T-cell (primary cell): ENCODE measurements at places on chromosomes 3 and 15. TPM values are rescaled to one million over a fixed set of nuclear protein-coding genes. Genes with fewer than 3 reads are reported as not detected.

Gene CGNL1
- total RNA-seq, result not detected

DNA sequence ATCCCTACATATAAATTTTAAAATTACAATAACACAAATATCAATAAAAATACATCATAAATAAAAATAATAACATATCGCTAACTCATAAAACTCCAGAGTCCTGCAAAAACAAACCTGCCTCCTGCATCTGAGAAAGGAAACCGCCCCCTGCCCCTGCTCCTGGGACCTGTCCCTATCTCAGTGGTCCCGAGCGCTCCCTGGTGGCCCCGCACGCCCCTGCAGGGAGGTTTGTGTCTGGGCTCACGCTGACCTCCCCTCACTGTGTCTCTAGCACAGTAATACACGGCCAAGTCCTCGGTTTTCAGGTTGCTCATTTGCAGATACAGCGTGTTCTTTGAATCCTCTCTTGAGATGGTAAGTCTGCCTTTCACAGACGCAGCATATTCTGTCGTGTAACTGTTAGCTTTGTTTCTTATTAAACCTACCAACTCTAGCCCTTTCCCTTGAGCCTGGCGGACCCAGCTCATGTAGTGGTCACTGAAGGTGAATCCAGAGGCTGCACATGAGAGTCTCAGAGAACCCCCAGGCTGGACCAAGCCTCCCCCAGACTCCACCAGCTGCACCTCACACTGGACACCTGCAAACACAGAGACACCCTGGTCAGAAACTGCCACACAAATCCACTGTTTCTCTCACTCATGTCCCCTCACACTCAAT is 554.1 kb downstream of the GOLGA6L6 start:
- no peaks in the 10 kb centered on the region for H3K4me1 ChIP-seq
- H3K27ac ChIP-seq, result no peak overlapping the region
- no peak for DNase-seq
- H3K36me3 ChIP-seq, result no peaks in the 10 kb centered on the region
- no peak overlapping the region for H3K4me3 ChIP-seq
- H3K27me3 ChIP-seq, result no peaks in the 10 kb centered on the region

Gene TRIM71
- total RNA-seq, result 0.32 TPM

Gene LINGO1
- 0.19 TPM for total RNA-seq

Gene TTLL3
- 94.9 TPM for total RNA-seq

Gene CFAP92
- 0.26 TPM for total RNA-seq

- H3K36me3 ChIP-seq, result no peaks in the 10 kb centered on the region
- H3K4me1 ChIP-seq, result no peaks in the 10 kb centered on the region
- no peaks in the 10 kb centered on the region for H3K27me3 ChIP-seq
- H3K27ac ChIP-seq, result no peak overlapping the region
- no peak overlapping the region for H3K4me3 ChIP-seq
- no peak for DNase-seq
These were observed 424.6 kb upstream of the SEMA6D start for GRCh38 chr15:47292638-47293190.

DNA sequence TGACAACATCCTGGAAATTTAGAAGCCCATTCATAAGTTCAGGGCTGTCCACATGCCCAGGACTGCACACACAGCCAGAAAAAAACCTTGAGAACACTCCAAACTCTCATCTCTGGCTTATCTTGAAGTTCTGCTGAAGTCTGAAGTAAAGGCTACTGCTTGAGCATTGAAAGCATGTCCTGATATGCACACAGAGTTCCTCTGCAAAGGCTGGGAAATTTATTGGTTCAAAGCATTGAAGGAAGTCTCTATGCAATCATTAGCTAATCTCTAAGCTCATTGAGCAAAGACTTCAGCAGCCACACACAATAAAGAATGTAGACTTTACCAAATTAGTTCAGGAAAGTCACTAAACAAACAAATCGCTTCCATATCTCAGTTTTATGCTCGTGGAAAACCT is 162.0 kb upstream of the STT3B start:
- H3K27me3 ChIP-seq, result no peaks in the 10 kb centered on the region
- H3K27ac ChIP-seq, result no peak overlapping the region
- H3K4me1 ChIP-seq, result no peaks in the 10 kb centered on the region

DNA sequence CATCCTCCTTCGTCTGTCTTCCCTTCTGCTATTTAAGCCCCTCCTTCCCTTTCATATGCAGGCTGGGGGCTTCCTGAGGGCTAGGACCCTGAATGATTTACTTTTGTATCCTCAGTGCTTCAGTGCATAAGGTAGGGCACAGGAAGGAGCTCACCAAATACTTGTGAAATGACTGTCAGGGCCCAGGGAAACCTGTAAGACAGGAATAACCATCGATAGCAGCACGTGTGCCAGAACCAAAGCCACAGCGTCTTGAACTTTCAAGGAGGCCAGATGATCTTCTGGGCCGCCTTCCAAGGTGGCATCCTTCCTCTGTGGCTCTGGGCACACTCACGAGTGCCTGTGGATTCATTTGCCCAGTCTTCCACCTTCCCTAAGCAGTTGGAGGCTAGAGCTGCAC is 3.9 kb downstream of the TMED3 start:
- peaks cover 8% of the 10 kb centered on the region for H3K4me1 ChIP-seq
- H3K36me3 ChIP-seq, result peaks cover 8% of the 10 kb centered on the region
- H3K27ac ChIP-seq, result no peak overlapping the region
- H3K4me3 ChIP-seq, result no peak overlapping the region
- DNase-seq, result no peak
- H3K27me3 ChIP-seq, result no peaks in the 10 kb centered on the region

- peaks cover 2% of the 10 kb centered on the region for H3K27me3 ChIP-seq
- no peaks in the 10 kb centered on the region for H3K36me3 ChIP-seq
- H3K27ac ChIP-seq, result no peak overlapping the region
- H3K4me3 ChIP-seq, result no peak overlapping the region
- no peak for DNase-seq
- no peaks in the 10 kb centered on the region for H3K4me1 ChIP-seq
These were observed 51.6 kb upstream of the NR2E3 start for GRCh38 chr15:71758711-71759110.

GRCh38 chr15:73575636-73576247 is 57.4 kb downstream of the NPTN start:
- no peak for DNase-seq
- H3K4me3 ChIP-seq, result no peak overlapping the region

DNA sequence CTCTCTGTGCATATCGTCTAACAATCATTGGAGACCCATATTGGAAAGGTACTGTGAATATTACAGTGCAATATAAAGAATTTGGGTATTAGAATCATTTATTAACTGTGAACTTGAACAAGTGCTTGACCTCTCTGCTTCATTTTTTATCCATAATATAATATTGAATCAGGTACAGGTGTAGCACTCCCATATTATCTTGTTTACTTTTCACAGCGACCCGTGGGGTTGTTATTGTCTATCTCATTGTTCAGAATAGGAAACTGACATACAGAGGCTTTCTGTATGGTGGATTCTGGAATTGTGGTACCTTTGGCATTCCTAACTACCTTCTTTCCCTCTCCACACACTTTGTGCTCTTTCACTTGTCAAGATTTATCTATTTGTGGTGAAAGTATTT is 17.8 kb downstream of the SNRK start:
- H3K4me1 ChIP-seq, result peaks cover 58% of the 10 kb centered on the region
- no peaks in the 10 kb centered on the region for H3K27me3 ChIP-seq
- H3K27ac ChIP-seq, result peak overlapping the region; percentile 8
- H3K36me3 ChIP-seq, result peaks cover 39% of the 10 kb centered on the region

DNA sequence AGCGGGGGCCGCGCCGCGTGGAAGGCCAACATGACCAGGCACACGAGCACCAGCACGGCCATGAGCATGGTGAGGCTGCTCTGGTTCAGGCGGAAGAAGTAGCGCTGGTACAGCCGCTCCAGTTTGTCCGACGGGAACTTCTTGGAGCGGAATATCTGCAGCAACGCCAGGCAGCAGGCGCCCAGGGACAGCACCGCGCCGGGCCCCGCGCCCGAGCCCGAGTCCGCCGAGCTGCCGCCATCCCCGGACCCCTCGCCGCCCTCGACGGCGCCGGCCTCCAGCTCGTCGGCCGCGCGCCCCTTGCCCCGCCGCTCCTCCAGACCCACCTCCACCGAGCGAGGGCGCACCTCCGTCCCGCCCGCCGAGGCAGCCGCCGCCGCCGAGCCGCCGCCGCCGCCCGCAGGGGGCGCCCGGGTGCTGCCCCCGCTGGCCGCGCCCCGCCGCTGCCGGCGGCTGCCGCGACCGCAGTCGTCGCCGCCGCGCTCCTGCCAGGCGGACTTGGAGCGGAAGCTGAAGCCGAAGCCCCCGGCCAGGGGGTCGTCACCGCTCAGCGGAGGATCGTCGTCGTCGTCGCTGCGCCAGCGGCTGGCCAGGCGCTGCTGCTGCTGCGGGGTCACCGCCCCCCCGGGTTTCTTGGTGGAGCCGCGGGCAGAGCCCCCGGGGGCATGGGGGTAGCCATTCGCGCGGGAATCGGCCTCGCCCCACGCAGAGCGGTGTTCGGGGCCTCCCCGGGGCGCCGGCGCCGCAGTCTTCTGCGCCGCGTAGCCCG is 957 bp downstream of the ADCY5 start:
- H3K4me1 ChIP-seq, result no peaks in the 10 kb centered on the region
- no peaks in the 10 kb centered on the region for H3K36me3 ChIP-seq
- no peak overlapping the region for H3K27ac ChIP-seq
- no peak for DNase-seq

- no peaks in the 10 kb centered on the region for H3K36me3 ChIP-seq
- DNase-seq, result peak; percentile 37
- peaks cover 15% of the 10 kb centered on the region for H3K4me1 ChIP-seq
- H3K4me3 ChIP-seq, result no peak overlapping the region
- H3K27ac ChIP-seq, result peak overlapping the region; percentile 43
These were observed 11.3 kb upstream of the C3orf52 start for GRCh38 chr3:112074616-112075497.

- no peak overlapping the region for H3K27ac ChIP-seq
- H3K27me3 ChIP-seq, result peaks cover 3% of the 10 kb centered on the region
These were observed 98.2 kb downstream of the TJP1 start for GRCh38 chr15:29724026-29724425.

Gene C3orf49
- total RNA-seq, result not detected

GRCh38 chr3:140950863-140951262 is 9.2 kb downstream of the SLC25A36 start:
- H3K4me3 ChIP-seq, result no peak overlapping the region
- H3K4me1 ChIP-seq, result no peaks in the 10 kb centered on the region
- no peaks in the 10 kb centered on the region for H3K36me3 ChIP-seq
- no peaks in the 10 kb centered on the region for H3K27me3 ChIP-seq
- no peak overlapping the region for H3K27ac ChIP-seq

GRCh38 chr3:98272126-98272525 is 8.1 kb downstream of the OR5H6 start:
- H3K4me1 ChIP-seq, result no peaks in the 10 kb centered on the region
- no peak overlapping the region for H3K27ac ChIP-seq
- no peak overlapping the region for H3K4me3 ChIP-seq
- H3K36me3 ChIP-seq, result no peaks in the 10 kb centered on the region
- no peak for DNase-seq

DNA sequence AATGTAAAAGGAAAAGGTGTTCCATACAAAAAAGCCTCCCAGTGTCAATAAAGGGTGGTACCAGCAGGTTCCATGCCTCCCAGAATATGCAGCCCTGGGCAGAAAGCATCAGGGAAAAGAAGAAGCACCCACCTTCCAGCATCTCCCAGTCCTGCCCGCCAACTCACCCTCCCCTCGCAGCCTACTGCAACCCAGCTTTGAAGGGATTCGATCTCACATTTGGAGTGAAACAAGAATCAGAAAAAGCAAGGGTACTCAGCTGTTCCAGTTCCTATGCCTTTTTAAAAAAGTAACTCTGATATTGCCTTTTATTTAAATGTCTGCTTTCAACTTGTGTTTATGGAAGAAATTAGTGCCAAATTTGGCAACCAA is 166.9 kb downstream of the ADAMTS17 start:
- no peak for DNase-seq
- no peaks in the 10 kb centered on the region for H3K36me3 ChIP-seq
- no peaks in the 10 kb centered on the region for H3K4me1 ChIP-seq
- no peak overlapping the region for H3K4me3 ChIP-seq
- H3K27ac ChIP-seq, result no peak overlapping the region
- no peaks in the 10 kb centered on the region for H3K27me3 ChIP-seq

DNA sequence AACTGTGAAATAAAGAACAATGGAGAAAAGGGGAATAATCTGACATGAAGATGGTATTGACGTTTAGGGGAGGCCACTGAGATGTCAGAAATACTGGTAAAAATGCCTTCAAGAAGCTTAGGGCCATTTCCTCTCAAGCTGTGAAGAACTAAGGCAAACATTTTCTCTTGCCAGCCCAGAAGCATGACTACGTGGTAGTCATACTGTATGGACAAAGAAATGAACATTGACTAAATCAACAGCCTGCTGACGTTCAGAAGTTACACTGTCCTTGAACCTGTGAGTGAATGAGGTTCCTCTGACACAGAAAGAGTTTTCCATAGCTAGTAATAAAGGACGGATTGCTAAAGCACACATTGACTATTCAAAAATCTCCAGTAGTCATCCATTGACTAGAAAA is 121.0 kb downstream of the P3H2 start:
- DNase-seq, result no peak
- no peaks in the 10 kb centered on the region for H3K36me3 ChIP-seq
- H3K27me3 ChIP-seq, result peaks cover 3% of the 10 kb centered on the region
- no peak overlapping the region for H3K4me3 ChIP-seq
- H3K27ac ChIP-seq, result no peak overlapping the region
- H3K4me1 ChIP-seq, result no peaks in the 10 kb centered on the region

DNA sequence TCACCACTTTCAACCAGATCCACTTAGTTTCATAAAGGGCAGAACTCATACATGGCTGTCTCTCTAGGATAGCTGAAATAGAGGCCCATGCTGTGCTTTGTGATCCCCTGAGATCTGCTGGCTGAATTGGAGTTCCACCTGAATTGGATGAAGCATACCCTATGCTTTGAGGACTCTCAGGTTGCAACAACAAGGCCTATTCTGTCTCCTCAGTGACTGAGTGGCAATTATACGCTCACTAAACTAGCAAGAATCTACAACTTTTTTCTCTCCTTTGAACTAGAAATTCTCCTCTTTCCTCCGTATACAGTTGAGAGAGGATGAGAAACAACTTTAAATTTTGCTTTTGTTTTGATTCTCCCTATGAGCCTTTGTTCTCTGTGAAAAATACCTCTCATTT is 348.7 kb downstream of the LSAMP start:
- no peaks in the 10 kb centered on the region for H3K4me1 ChIP-seq
- no peak for DNase-seq
- no peaks in the 10 kb centered on the region for H3K36me3 ChIP-seq
- no peak overlapping the region for H3K4me3 ChIP-seq

GRCh38 chr3:36784138-36784635 is 19.8 kb upstream of the DCLK3 start:
- no peaks in the 10 kb centered on the region for H3K4me1 ChIP-seq
- H3K27me3 ChIP-seq, result no peaks in the 10 kb centered on the region
- H3K36me3 ChIP-seq, result no peaks in the 10 kb centered on the region
- H3K27ac ChIP-seq, result no peak overlapping the region
